Colonic mucosa (tissue), 4 donors: ENCODE measurements at places on chromosomes 5 and 9. TPM values are rescaled to one million over a fixed set of nuclear protein-coding genes. Genes with fewer than 3 reads are reported as not detected.

DNA sequence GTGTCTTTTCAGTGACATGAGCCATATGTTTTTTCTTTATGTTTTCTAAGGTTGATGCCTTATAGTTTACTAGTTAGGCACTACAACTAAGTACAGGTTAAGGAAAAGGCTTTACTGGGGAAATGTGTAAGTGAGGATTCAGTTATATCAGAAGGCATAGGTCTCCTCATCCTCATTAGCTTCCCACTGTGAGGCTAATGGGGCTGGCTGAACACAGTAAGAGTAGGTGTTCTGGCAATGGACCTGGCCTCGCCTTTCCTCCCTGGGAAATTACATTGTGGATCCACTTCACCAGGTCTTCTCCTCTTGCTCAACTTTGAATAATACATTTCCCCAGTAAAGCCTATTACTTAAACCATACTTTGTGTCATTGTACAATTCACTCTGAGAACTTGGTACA, 225.5 kb downstream of the PTPRD start:
- DNase-seq = no peak

The PFN3 gene
- total RNA-seq = not detected

The ST8SIA4 gene
- total RNA-seq = 6.2 TPM

- no peak for DNase-seq
Observed at GRCh38 chr5:172255444-172255843, 28.1 kb downstream of the UBTD2 start.

- DNase-seq = no peak
Observed at GRCh38 chr5:108615216-108615615, 132.5 kb upstream of the FER start.
